ENCODE measurements at places on chromosomes 3 and 15.

- no peak for DNase-seq
Observed at GRCh38 chr15:64016257-64016656, 30.0 kb downstream of the DAPK2 start.

GRCh38 chr3:136343873-136344555 is 93.9 kb downstream of the PCCB start:
- DNase-seq, result no peak

DNA sequence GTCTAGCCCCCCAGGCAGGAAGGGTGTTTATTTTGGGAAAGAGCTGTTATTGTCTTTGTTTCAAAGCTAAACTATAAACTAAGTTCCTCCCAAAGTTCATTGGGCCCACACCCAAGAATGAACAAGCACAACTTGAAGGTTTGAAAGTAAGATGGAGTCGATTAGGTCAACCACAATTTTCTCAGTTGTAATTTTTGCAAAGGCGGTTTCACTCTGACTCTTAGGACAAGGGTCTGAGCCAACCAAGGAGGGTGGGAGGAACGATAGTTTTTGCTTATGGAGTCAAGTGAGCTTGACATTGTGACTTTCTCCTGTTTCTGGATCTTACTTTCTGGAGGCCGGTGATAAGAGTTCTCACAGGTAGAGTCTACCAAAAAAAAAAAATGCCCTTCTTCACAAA is 5.8 kb upstream of the ZNF770 start:
- no peak for DNase-seq

DNA sequence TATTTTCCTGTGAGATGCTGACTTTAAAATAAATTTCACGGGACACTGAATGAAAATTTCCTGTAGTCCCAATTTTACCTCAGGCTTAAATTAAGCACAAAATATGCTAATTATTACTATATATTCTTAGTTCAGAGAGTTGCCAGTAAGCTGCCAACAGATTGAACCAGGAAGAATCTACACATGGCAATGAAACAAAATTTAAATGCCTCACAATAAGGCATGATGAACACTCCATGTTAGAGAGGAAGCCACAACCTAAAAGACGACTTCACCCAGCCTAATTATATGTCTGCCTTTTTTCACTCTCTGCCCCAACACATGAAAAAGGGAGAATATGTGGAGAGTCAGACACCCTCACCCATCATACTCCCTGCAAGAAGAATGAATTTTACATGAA is 39.7 kb downstream of the DNAAF4 start:
- DNase-seq, result no peak

DNA sequence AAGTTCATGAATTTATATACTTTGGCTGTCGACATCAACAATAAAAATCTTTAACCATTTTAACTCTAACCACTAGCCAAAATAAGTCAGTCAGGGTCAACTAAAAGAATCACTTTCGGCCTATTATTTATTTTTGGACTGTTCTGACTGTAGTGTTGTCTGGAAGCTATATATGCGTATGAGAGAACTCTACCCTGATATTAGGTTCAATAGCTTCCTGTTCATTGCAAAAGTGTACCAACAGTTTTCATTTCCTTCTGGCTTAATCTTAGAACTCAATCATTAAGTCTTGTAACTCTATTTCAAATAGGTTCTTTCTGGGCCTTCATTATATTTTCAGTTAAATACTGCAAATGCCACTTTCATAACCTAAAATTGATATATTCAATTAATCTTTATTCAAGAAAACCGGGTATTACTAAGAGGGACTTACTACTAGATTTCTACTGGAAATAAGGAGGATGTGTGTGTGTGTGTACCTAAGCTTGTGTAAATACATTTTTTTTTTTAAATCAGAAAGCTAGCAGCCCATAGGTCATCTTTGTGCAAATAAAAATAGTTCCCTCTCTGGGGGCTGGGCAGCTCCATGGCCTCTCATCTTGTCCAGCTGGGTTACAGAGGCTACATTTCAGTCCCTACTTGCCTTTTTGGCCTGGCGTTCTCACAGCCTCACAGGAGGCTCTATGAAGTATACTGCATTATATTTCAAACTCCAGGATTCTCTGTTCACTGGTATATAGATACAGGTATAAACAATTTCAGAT is 5.8 kb downstream of the SERPINI2 start:
- no peak for DNase-seq

- no peak for DNase-seq
Observed at GRCh38 chr3:151109286-151109800, 23.9 kb downstream of the MED12L start.

DNA sequence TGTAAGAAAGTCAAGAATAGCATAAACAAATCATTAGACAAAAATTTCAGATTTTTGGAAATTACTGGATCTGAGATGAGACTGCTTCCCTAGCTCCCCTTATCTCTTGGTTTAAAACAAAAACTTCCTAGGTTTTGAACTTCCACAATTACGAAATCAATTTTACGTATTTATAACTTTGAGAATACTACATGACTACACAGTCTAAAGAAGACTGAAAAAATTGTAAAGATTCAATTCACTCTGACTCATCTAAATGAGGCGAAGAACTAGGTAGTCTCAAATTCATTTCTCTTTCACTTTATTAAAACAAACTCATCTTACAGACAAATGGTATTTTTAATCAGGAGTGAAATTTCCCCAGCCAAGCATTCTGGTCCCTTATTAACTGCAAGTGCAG is 10.3 kb downstream of the CCDC54 start:
- no peak for DNase-seq

DNA sequence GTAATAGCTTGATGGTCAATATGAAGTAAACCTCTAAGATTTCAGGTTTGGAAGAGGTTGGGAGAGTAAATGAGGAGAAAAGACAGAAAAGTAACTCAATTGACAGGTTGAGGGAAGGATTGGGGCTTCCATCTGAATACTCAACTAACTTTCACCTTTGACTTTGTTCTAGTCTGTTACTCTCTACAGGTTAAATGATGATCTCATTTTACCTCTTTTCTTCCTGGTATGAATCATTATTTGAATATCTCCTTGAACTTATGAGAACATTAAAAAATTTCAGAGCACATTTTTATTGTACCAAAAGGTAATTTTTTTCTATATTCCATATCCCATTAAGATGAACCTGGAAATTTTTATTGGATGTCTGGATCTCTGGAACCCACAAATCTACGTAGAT is 87.9 kb upstream of the KCNH8 start:
- no peak for DNase-seq

GRCh38 chr3:134666885-134667284 is 16.1 kb upstream of the KY start:
- DNase-seq, result no peak

DNA sequence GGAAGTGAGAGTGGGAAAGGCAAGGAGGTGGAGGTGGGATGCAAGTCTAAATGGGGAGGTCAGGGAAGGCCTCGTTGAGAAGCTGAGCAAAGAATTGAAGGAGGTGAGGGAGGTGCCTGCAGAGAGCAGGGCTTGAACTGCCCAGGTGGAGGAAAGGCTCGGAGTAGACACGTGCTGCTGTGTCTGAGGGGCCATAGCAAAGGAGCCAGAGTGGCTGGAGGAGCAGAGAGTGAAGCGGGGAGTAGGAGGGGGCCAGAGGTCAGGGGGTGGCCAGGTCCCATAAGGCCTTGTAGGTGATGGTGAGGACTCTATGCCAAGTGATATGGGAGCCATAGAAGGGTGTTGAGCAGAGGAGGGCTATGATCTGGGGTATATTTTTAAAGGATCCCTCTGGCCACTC is 21.4 kb upstream of the HRH1 start:
- no peak for DNase-seq

- DNase-seq, result no peak
Observed at GRCh38 chr3:53257465-53257864, 1.6 kb upstream of the TKT start.

- no peak for DNase-seq
Observed at GRCh38 chr15:68431037-68431791, 749 bp downstream of the ITGA11 start.

- no peak for DNase-seq
Observed at GRCh38 chr3:144055604-144056003, 84.0 kb downstream of the DIPK2A start.

DNA sequence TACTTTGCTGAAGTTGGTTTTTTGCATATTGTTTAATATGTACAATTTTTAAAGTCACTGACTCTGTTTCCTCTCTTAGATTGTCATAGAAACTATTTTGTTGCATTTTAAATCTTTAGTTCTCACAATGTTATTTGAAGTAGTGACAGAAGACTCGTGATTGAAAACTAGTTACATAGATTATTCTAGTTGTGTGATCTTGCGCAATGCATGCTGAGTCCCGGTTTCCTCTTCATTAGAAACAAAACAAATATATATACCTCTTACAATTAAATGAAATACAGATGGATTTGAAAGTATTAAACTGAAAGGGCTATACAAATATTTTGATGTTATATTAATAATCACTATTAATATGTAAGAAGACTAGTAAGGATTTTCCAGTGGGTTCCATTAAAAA is 333.0 kb downstream of the LPP start:
- DNase-seq, result no peak

DNA sequence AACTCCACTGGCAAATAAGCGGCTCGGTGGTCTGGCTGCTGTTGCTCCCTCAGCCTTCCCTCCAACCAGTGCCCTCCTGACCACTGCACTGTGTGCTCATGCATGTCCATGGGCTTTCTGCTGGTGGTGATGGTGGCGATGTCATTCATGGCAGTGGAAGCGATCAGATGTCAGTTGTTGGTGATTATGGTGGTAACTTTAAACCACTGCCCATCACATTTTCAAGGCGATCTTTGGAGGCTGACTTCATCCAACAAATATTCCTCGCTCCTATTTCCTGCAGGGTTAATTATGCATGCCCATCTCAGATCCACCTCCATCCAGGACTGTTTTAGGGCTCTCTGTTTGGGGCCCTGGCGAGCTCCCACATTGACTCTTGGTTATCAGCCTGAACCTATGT is 13.4 kb upstream of the HCN4 start:
- no peak for DNase-seq

- DNase-seq, result no peak
Observed at GRCh38 chr3:186990878-186991308, 60.6 kb downstream of the ST6GAL1 start.

DNA sequence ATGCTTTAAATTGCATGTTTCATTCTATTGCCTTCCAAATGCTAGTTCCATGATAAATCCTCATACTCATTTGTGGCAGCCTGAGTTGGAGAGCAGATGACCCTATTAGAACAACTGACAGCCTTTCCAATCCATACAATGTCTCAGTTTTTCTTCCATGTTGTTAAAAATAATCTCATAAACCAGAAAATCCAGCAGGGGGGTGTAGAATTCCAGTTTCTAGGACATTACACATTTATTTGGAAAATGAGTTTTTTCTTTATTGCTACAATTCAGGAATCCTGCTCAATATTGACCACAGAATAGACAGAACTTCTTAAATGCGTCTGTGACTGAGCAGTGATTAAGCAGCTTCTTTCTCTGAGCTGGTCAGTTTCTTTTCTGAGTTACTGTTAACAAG is 174.2 kb upstream of the ATP10A start:
- no peak for DNase-seq

- DNase-seq, result no peak
Observed at GRCh38 chr3:33355611-33356010, 78.4 kb downstream of the FBXL2 start.

GRCh38 chr15:25830844-25831451 is 32.2 kb downstream of the ATP10A start:
- no peak for DNase-seq

GRCh38 chr3:194685718-194686413 is at the start of gene FAM43A:
FAM43A (plus strand) TSS chr3:194685883; CDS start chr3:194686827, 944 bp downstream.
- DNase-seq, result peak; percentile 81

GRCh38 chr3:101939361-101940049 is 90.2 kb downstream of the NFKBIZ start:
- no peak for DNase-seq

DNA sequence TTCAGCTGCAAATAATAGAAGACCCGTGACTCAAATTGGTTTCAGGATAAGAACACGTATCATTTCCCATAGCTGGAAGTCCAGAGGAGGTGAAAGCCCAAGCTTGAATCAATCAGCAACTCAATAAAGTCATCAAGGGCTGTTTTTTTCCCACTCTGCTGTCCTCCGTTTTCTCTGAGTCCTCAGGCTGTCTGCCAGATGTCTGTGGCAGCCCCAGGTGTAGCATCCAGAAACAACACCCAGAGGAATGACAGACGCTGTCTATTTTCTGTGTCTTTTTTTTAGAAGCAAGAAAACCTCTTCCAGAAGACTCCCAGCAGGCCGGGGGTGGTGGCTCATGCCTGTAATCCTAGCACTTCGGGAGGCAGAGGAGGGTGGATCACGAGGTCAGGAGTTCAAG is 204.4 kb downstream of the FAM43A start:
- DNase-seq, result no peak

- no peak for DNase-seq
Observed at GRCh38 chr15:81754078-81754477, 291.7 kb downstream of the MEX3B start.

- DNase-seq, result no peak
Observed at GRCh38 chr15:27414168-27414870, 443.3 kb downstream of the GABRG3 start.

GRCh38 chr3:17577796-17578520 is 164.5 kb downstream of the TBC1D5 start:
- no peak for DNase-seq

GRCh38 chr3:155504682-155505081 is 211.2 kb upstream of the STRIT1 start:
- DNase-seq, result no peak

DNA sequence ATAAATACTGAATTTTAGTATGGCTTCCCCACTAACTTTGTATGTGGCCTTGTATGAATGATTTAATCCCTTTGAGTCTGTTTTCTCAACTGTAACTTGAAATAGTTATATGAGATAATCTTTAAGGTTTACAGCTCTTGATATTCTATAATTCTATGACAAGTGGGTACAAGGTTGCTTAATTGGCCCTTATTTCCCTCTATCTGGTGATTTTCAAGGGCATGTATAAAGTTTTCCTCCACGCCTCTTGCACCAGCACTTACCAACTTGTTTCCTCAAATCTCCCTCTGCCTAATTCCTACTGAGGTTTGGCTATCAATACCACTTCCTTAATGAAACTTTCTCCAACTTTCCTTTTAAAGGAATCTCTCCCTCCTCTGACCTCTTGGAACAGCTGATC is 112.9 kb downstream of the ISL2 start:
- no peak for DNase-seq

- no peak for DNase-seq
Observed at GRCh38 chr3:197027896-197028727, 1.5 kb downstream of the MELTF start.

DNA sequence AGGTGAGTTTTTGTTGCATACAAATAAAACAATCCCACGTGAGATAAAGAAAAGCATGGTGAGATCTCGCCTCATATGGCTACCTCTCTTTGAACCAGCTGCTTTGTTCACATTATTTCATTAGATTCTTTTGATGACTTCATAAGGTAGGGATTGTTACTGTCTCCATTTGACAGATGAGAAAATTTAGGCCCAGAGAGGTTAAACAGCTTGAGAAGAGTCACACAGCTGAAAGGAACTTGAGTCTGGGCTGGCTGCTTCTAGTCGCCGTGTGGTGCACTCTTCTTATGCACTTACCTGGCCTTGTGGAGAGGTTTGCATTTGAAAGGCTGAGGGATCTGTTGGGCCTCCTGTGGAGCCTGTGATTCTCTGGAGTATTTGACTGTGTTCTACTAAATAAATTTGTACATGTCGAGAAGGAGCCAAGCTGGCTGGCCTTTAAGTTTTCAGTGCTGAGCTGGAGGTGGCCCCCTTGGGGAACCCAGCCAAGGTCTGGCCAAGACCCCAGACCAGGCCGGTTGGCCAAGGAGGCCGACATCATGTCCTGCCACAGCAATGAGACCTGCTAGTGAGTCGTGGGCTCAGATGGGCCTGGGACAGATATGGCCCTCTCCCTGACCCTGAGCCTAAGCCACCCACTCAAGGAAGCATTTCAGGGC is 125.1 kb downstream of the SMAD6 start:
- DNase-seq, result no peak

GRCh38 chr3:178454726-178455125 is 81.5 kb upstream of the KCNMB2 start:
- DNase-seq, result no peak
